ENCODE measurements at places on chromosomes 3 and 15.

- no peak overlapping the region for H3K4me3 ChIP-seq
- H3K27me3 ChIP-seq = no peaks in the 10 kb centered on the region
- no peaks in the 10 kb centered on the region for H3K4me1 ChIP-seq
- DNase-seq = no peak
These were observed 133.4 kb upstream of the WNT5A start for GRCh38 chr3:55620351-55621025.

GRCh38 chr3:64895106-64895990 lies 207.5 kb upstream of the ADAMTS9 start:
- DNase-seq = no peak
- no peak overlapping the region for H3K4me3 ChIP-seq
- no peak overlapping the region for H3K27ac ChIP-seq
- H3K4me1 ChIP-seq = no peaks in the 10 kb centered on the region
- H3K36me3 ChIP-seq = no peaks in the 10 kb centered on the region

DNA sequence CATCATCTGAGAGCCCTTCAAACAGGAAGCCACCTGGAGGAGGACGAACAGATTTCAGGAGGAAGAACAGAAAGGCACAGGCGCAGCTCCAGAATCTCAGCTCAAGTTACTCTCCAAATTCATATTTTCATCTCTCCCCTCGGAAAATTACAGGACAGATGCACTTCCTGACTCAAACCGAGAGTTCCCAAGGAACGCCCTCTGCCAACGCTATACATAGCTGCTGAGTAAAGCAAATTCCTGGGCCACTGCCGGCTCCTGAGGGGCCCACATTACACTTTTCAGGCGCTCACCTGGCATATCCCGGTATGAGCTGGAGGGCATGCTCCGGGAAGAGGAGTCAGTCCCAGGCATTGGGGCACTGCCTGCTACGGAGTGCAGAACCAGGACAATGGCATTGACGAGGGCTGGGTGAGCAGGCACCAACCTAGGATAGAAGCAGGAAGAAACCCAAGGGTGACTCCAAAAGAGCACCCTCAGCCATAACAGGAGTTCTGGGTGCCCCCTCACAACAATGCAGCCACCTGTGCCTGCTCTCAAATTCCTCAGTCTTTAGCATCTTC lies 11.2 kb downstream of the UBL7 start:
- H3K27me3 ChIP-seq = no peaks in the 10 kb centered on the region
- H3K27ac ChIP-seq = no peak overlapping the region
- DNase-seq = no peak
- H3K36me3 ChIP-seq = peaks cover 74% of the 10 kb centered on the region
- no peaks in the 10 kb centered on the region for H3K4me1 ChIP-seq

- H3K4me1 ChIP-seq = no peaks in the 10 kb centered on the region
- no peaks in the 10 kb centered on the region for H3K36me3 ChIP-seq
- no peak overlapping the region for H3K4me3 ChIP-seq
- no peak for DNase-seq
These were observed 109.4 kb downstream of the ATP8B4 start for GRCh38 chr15:50009634-50010033.

DNA sequence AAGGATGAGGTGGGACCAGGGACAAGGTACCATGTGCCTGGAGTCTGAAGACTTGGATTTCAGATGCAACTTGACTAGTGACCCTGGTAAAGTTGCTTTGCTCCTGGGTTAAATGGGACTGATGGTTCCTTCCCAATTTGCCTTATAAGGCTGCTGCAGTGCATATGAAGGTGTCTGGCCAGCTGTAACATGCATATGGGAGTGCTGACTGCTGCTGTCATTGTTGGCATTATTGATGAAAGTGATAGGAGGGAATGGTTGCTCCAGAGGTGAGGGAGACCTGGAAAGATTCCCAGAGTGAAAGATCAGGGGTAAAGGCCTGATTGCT lies 20.5 kb downstream of the CYP8B1 start:
- DNase-seq = no peak
- H3K36me3 ChIP-seq = no peaks in the 10 kb centered on the region
- H3K27ac ChIP-seq = no peak overlapping the region

DNA sequence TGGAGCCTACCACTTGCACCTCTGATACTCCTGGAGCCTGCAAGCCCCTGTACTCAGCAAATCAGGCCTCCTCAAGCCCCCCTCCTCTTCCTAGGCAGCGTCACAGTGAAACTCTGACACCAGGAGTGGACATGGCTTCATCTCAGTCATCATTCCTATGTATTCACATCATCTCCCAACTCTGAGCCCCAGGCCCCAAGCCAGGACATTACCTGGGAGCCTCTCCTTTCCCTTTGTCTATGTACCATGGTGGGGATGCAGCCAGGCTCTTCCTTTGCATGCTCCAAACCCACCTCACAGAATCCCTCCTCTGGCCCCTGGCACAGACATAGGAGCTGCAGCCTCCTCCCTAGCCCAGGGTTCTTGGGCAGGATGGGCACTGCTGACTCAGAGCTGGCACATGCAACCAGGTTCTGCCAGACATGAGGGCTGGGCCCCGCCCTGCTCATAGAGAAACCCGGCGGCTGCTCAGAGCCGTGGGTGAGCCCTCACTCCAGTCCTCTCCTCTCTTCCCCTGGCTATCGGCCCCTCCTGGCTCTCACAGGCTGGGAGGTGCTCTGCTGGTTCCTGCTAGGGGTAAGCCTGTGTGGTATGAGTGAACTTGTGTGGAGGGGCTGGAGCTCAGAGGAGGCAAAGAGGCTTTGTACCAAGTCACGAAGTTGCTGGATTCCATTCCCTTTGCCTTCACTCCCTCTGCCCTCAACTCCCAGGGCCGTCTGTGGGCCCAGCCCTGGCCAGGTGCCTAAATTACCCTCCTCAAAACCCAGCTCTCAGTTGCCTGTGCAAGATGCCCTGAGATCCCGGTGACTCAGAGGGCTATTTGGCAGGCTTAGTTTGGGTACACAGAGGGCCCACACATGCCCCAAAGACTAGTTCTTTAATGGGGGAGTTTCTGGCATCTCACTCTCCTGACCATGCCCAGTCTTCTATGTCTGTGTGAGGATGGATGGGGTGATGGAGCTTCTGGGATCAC lies 1.9 kb upstream of the PLCD1 start:
- no peak overlapping the region for H3K4me3 ChIP-seq
- peaks cover 25% of the 10 kb centered on the region for H3K4me1 ChIP-seq
- no peaks in the 10 kb centered on the region for H3K27me3 ChIP-seq
- DNase-seq = peak; percentile 34
- H3K36me3 ChIP-seq = no peaks in the 10 kb centered on the region

- no peak overlapping the region for H3K4me3 ChIP-seq
- no peaks in the 10 kb centered on the region for H3K27me3 ChIP-seq
- DNase-seq = no peak
- no peaks in the 10 kb centered on the region for H3K36me3 ChIP-seq
- no peaks in the 10 kb centered on the region for H3K4me1 ChIP-seq
These were observed 95.4 kb downstream of the PLOD2 start for GRCh38 chr3:146065573-146066006.

DNA sequence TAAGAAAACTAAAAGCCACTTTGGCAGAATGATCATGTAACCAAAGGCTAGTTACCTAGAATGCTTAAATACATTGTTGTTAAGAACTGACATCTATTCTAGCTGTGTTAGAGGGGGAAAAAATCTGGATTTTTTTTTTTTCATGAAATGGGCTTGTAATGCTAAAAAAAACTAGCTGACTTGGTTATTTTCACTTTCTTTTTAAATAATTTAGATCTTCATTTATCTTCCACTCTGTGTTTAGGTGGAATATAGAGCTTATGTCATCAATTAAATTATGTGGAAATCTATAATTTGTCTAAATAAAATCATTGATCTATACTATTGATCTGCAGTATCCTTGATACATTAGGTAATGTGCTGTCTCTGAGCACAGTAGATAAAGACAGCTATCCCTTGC lies 217.4 kb downstream of the TCF12 start:
- DNase-seq = no peak
- H3K36me3 ChIP-seq = no peaks in the 10 kb centered on the region
- no peak overlapping the region for H3K27ac ChIP-seq
- no peak overlapping the region for H3K4me3 ChIP-seq
- H3K4me1 ChIP-seq = no peaks in the 10 kb centered on the region
- no peaks in the 10 kb centered on the region for H3K27me3 ChIP-seq

- H3K4me1 ChIP-seq = peaks cover 5% of the 10 kb centered on the region
- no peak for DNase-seq
- H3K4me3 ChIP-seq = no peak overlapping the region
- H3K27ac ChIP-seq = no peak overlapping the region
- no peaks in the 10 kb centered on the region for H3K36me3 ChIP-seq
- H3K27me3 ChIP-seq = no peaks in the 10 kb centered on the region
These were observed 266.6 kb upstream of the ICE2 start for GRCh38 chr15:60745469-60746061.

DNA sequence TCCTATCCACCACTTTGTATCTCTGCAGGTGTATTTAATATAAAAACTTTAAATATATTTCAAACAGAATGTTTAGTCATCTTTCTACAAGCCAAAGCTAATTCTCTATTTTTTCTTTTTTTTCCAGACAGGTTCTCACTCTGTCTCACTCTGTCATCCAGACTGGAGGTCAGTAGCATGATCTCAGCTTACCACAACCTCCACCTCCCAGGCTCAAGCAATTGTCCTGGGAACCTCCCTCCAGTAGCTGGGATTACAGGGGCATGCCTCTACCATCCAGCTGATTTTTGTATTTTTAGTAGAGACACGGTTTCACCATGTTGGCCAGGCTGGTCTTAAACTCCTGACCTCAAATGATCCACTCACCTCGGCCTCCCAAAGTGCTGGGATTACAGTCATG lies 202.6 kb downstream of the VGLL3 start:
- H3K4me1 ChIP-seq = no peaks in the 10 kb centered on the region
- no peaks in the 10 kb centered on the region for H3K36me3 ChIP-seq
- no peak overlapping the region for H3K27ac ChIP-seq
- no peaks in the 10 kb centered on the region for H3K27me3 ChIP-seq

GRCh38 chr3:5165698-5166097 lies 21.8 kb upstream of the EDEM1 start:
- no peak overlapping the region for H3K4me3 ChIP-seq
- no peaks in the 10 kb centered on the region for H3K27me3 ChIP-seq
- H3K36me3 ChIP-seq = no peaks in the 10 kb centered on the region
- H3K27ac ChIP-seq = no peak overlapping the region

Measured in effector memory CD4-positive, alpha-beta T cell (primary cell).